ENCODE measurements at places on chromosomes 1 and 21.

DNA sequence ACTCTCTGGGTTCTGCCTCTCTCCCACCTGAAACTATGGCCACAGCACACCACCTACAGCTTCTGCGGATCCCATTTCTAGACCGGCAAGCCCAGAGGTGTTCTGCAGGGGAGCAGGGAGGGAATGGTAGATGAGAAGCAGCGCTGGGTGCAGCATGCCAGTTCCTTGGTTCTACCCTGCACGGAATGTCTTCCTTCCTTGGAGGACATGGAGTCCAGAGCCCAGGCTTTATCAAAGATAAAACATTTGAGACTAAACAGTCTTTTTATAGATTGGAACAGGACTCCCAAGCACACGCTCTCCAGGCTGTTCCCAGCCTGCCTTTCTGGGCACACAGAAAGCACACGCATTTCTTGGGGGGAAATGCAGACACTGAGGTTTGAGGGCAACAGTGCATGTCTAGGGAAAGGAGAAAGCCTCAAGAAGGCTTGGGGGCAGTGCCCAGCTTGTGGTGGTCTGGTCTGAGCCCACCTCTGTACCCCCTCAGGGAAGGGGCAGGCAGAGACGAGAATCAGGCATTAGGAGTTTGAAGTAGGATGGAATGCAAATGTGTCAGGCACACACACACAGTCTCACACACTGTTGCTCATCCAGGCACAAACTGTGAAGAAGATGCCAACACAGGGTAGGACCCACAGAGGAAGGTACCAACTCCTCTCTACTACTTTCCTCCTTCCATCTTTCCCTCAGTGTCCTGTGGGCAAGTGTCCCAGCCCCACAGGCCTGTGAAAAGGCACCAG, 29.7 kb downstream of the LGR6 start:
- DNase-seq, result no peak

DNA sequence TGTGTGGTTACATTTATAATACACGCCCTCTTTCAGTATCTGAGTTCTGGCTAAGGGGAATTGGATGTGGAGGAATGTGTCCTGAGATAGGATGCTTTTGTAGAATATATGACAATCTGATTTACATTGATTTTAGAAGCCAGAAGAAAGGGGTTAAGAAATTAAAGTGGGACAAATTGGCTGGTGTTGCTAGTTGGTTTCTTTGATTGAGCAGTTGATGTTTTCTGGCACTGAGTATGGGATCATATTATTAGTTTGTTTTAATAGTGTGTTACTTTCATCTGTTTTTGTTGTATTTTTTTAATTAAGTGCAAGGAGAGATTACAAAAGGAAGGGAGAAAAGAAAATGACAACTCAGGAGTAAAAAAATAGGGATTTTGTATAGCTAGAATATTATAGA, 1634.7 kb upstream of the B3GALT2 start:
- DNase-seq, result no peak

GRCh38 chr1:178916448-178917174, 45.7 kb upstream of the ANGPTL1 start:
- DNase-seq, result no peak

- peak; percentile 91 for DNase-seq
These were observed 60.2 kb upstream of the ID3 start for GRCh38 chr1:23619299-23620188.

DNA sequence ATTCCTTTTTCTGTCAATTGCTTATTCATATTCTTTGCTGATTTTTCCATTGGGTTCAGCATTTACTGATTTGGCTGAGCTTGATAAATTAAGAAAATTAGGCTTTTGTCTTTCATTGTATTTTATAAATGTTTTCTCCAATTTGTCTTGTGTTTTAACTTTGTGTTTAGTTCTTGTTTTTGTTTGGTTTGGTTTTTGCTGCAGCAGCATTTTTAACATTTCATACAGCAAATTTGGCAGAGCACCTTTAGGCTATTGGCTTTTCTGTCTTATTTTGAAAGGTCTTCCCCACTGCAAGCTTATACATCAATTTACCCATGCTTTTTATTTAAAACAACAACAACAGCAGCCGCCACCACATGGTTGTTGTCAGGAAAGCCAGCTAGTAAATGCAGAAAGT, 33.8 kb upstream of the DISC1 start:
- DNase-seq, result no peak

GRCh38 chr1:240054109-240054701, 37.5 kb upstream of the FMN2 start:
- no peak for DNase-seq

GRCh38 chr1:87136607-87137341, 191.9 kb upstream of the LMO4 start:
- no peak for DNase-seq

- DNase-seq, result no peak
These were observed 23.9 kb downstream of the FTCD start for GRCh38 chr21:46131588-46131837.

- DNase-seq, result no peak
These were observed 192.2 kb upstream of the NRIP1 start for GRCh38 chr21:15256996-15257395.

- DNase-seq, result no peak
These were observed 5.8 kb upstream of the FAM167B start for GRCh38 chr1:32241001-32241763.

DNA sequence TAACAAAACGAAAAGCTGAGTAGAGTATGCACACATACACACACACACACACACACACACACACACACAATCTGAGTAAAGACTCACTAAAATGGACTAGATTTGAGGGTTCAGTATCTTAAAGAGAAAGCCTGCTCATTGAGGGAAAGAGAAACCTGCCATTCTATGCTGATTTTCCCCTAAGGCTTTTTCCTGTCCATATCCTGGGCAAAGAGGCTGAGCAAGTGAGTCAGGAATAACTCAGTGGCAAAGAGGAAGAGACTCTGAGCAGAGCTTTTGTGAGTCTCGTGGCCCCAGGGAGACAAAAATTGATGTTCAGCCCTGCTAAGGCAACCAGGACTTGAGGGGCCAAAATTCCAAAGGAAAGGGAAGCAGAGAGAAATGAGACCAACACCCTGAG, 37.3 kb upstream of the RUNX1 start:
- DNase-seq, result no peak

- DNase-seq, result no peak
These were observed 179.6 kb upstream of the ESRRG start for GRCh38 chr1:216902669-216903381.

DNA sequence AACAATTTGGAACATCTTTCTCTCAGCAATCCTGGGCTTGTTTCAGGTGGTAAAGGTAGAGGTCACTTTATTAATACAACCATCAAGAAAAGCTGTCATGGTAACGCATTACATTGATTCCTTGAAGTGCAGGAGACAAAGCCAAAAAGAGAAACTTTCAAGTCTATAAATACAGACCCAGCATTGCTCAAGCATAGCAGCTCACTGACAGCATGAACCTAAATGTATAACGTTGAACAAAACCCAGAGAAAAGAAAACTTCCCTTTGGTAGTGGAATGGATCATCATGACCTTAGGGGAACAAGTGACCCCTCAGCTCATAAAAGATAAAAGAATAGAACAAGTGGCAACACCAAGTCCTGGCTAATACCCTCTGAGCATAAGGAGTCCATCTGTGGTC, 332.2 kb downstream of the NTNG1 start:
- DNase-seq, result no peak

DNA sequence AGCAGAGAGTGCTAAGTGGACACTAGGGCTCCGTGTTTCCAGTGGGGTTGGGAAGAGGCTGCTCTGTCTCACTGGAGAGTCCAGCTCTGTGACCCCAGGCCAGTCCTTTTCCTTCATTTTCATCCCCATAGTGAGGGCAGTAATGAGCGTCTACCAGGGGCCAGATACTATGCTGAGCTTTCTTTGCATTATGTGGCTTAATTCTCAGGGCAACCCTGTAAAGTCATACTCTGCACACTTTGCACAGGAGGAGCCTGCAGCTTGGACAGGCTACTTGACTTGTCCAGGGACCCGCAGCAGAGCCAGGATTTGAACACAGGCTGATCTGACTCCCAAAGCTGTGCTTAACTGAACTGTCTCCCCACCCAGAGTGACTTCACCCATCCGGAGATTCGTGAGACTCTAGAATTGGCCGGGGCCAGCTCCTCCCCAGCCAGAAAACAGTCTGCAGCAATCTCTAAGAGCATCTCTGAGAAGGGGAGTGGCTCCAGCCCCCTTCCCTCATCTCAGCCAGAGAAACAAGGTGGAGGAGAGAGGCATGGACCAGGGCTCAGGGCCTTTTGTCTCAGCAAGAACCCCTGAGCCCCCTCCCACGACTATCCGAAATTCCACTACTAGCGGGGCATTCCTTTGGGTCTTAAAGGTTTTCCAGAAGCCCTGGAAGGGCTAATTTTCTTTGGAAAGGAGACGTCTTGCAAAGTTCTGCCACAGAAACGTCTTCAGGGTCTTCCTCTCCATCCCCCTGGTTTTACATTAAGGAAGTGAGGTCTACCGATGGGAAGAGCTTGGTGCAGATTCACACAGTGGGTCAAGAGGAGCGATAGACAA, 866 bp upstream of the FNDC5 start:
- DNase-seq, result no peak

DNA sequence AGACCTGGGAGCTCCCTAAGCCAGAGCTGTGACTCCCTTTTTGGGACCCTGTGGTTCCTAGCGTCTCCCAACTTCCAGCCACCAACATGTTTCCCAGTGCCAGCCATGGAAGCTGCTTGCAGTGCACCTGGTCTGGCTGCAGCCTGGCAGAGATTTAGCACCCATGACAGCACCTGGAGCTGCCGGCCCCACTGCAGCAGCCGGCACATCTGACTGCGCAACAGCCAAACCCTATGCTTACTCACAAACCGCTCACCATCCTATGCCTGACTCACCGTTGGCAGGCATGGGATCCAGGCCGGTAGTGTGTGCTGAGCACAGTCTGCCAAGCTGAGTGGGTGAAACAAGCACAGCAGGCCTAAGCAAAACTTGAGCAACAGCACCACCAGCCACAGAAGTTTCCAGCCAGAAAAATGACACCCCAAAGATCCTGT, 435.9 kb upstream of the PRMT6 start:
- no peak for DNase-seq

- DNase-seq, result no peak
These were observed 101.9 kb upstream of the SLC5A9 start for GRCh38 chr1:48120621-48121020.

DNA sequence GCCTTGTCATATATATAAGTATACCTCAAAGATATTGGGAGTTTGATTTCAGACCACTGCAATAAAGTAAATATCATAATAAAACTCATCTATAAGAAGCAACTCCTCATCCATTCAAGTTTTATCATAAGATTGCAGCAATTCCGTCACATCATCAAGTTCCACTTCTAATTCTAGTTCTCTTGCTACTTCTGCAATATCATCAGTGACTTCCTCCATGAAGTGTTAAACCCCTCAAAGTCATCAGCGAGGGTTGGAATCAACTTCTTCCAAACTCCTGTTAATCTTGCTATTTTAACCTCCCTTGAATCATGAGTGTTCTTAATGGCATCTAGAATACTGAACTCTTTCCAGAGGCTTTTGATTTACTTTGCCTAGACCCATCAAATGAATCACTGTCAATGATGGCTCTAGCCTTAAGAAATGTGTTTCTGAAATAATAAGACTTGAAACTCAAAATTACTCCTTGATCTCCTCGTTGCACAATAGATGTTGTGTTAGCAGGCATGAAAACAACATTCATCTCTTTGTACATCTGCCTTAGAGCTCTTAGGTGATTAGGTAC, 88.3 kb downstream of the RPE65 start:
- DNase-seq, result no peak

DNA sequence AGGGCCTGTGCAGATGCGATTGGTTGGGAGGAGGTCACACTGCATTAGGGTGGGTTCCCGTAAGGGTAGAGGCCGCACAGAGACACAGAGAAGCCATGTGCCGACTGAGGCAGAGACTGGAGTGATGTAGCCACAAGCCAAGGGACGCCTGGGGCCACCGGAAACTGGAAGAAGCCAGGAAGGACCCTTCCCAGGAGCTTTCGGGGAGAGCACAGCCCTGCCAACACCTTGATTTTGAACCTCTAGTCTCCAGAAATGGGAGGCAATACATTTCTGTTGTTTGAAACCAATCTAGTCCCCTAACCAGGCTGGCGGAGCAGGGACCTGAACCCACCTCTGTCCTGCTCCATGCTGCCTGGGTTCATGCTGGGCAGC, 10.8 kb downstream of the UBASH3A start:
- no peak for DNase-seq

DNA sequence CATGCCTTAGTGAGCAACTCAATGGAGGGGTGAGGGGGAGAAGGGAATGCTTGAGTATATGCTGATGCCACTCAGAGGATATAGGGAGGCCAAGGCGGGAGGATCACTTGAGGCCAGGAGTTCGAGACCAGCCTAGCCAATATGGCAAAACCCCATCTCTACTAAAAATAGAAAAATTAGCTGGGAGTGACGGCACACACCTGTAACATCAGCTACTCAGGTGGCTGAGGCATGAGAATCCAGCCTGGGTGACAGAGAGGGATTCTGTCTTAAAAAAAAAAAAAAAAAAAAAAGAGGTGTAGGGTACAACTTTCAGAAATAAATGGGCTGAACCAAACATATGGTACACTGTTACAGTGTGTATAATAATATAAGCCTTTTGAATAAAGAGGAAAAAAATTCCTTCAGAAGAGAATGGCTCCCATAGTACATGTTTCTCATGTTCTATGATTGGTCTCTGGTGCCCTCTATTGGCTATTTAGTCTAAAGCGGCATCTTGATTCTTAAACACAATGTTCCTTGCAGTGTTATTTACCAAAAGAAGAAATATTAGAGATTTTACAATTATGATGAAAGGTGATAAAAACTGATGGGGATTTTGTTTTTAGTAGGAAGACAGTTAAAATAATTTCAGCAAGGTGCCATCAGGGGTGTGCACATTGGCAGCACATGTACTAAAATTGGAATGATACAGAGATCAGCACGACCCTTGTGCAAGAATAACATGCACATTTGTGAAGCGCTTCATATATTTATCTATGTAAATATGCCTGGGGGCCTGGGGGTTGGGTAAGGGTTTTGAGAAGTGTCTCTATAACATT, 109.8 kb downstream of the PATJ start:
- DNase-seq, result peak; percentile 55

GRCh38 chr1:58857680-58858673, 74.1 kb upstream of the JUN start:
- DNase-seq, result peak; percentile 81

DNA sequence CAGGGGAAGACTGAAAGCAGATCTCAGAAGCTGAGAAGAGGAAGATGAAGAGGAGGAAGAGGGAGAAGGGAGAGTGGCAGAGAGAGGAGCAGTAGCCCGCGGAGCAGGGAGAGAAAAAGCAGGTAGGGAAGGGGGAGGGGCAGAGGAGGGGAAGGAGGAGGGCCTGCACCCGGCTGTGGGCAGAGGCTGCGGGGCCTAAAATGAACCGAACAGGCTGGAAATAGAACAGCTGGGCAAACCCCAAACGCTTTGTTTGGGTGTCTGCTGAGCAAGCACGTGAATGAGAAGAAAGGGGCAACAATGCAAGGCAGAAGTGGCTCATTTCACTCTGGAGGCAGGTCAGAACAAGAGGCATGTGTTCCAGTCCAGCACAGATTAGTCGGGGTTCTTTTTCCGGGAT, 33.5 kb downstream of the KCNC4 start:
- DNase-seq, result peak; percentile 74

Data from MM.1S (cell line).